ENCODE measurements at places on chromosomes 4 and X.

GRCh38 chrX:42686296-42686695 lies 91.7 kb downstream of the PPP1R2C start:
- no peak for DNase-seq

- no peak for DNase-seq
Observed at GRCh38 chr4:181213551-181213950, 1029.7 kb upstream of the TENM3 start.

- DNase-seq: no peak
Observed at GRCh38 chrX:33132569-33132968, 78.8 kb downstream of the DMD start.

DNA sequence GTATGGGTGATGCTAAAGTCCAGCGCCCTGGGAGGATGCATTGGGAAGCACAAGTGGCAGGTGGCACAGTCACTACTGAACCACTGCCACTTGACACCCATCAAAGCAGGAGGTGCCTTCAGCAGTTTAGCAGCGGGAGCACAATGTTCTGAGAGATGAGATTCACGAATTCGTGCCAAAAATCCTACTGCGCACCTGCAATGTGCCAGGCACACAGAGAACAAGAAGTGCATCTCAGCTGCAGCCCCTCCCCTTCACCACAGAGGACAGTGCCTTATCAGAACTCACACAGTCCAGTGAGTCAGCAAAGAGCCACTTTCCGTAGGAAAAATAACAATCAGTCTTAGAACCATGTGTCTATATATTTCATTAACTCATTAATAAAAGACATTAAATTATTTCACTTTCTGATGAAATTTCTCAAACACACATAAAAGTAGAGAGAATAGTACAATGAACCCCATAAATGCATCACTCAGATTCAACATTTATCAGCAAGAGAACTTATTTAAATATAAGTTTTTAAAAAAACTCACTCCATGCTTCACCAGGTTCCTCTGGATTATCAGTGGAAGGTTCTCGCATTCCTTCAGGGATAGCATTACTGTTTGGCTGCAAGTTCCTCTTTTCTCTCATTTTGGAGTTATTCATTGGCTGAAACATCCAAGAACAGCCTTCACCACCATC lies 47.0 kb downstream of the BEND2 start:
- no peak for DNase-seq

DNA sequence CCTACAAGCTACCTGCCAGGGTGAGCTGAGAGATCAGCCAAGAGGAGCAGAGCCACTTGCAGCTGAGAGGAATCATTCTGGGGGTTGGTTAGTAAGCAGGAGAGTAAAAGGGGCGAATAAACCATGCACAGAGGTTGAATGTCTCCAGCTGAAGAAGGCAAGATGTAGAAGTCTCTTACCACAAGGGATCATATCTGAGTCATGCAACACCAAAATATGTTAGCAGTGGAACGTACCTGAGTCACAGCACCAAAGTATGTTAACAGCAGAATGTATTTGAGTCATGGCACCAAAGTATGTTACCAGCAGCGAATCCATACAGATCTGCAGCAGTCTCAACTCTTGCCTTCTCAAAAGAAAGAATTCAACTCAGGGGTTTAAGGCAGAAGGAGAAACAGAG lies 29.9 kb downstream of the C4orf51 start:
- no peak for DNase-seq

- DNase-seq: no peak
Observed at GRCh38 chr4:62250100-62250499, 1050.0 kb downstream of the ADGRL3 start.

GRCh38 chr4:20276848-20277247 lies 25.1 kb downstream of the SLIT2 start:
- DNase-seq: no peak

- no peak for DNase-seq
Observed at GRCh38 chrX:9903146-9903545, 64.0 kb upstream of the CLDN34 start.

- no peak for DNase-seq
Observed at GRCh38 chr4:66564901-66565651, 894.8 kb upstream of the EPHA5 start.

DNA sequence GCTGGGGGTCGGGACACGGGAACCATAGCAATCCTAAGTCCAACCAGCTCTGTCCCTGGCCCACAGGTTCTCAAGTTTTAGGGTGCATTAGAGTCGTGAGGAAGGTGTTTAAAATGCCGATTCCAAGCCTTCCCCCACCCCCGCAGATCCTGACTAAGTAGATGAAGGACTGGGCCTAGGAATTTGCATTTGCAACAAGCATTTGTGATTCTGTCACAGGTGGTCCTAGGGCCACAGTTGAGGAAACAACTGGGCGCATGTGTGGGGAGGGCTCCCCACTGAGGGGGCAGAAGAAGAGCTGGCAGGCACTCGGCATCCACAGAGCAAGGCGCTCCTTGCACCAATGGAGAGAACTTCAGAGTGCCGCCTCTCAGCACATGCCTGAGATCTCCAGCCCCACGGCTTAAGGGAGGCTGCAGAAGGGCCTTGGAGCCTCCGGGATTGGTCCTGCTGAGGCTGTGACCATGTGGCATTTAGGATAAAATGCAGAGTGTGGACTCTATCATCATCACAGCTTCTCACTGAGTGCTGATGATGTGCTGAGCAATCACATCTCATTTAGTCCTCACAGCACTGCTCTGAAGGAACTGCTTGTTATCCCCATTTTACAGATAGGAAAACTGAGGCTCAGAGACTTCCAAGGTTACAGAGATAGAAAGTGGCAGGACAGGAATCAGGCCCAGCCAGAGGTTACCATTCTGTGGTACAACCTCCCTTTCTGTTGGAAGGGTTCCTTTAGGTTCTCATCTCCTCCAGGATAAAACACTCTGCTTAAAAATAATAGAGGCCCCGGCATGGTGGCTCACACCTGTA lies 16.7 kb downstream of the SEL1L3 start:
- DNase-seq: no peak

GRCh38 chrX:154516656-154517100 lies 646 bp upstream of the FAM3A start:
- DNase-seq: no peak

DNA sequence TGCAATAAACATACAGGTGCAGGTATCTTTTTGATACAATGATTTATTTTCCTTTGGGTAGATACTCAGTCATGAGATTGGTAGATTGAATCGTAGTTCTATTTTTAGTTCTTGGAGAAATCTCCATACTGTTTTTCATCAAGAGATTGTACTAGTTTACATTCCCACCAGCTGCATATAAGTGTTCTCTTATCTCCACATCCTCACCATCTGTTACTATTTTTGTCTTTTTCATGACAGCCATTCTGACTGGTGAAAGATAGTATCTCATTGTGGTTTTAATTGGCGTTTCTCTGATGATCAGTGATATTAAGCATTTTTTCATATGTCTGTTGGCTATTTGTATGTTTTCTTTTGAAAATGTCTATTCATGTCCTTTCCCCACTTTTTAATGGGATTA lies 202.2 kb downstream of the RAPGEF2 start:
- no peak for DNase-seq

GRCh38 chr4:170139764-170140163 lies 50.0 kb upstream of the AADAT start:
- DNase-seq: no peak

DNA sequence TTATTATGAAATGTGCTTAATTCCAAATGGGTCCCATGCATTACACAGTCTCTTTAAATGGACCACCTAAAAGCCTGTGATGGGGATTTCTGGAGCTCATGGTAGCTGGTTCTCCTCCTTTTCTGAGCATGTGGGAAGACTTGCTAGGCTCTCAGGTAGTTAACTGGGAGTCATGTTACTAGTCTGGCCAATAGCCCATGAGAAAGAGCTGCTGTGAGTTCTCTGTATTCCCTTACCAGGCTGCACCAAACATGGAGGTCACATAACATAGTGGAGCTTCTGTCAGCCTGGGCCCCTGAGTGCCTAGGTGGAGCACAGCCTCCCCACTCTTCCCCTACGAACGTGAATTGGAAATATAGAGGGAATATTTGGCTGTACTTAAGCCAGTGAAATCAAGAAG lies 198.4 kb downstream of the MAML3 start:
- no peak for DNase-seq

DNA sequence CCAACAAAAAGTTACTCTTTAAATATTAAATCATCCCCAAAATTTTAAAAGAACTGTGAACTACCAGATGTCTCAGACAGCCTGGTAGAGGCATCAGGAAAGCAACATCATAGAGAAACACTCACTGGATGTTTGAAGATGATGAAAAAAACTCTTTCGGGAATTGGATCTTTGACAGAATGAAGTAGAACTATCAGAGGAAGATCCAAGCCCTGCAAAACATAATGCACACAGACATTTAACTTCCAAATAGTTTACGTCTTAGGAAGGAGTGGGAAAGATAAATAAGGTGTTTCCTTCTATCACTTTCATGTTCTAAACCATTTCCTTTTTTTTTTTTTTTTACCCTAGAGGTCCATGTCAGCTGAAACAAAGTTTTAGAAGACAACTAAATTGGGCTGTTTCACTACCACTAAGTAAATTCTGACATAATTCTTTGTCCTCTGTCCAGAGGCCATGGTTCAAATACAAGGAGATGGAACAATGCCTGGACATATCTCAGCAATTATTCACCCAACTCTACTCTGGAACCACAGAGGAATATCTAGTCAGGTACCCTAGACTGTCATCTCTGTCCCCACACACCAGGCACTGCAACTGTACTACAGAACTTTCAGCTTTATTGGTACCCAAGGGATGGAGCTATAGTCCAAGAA lies 217.7 kb upstream of the INTU start:
- no peak for DNase-seq

GRCh38 chrX:120145295-120145925 lies 13.0 kb upstream of the RHOXF2 start:
- DNase-seq: no peak

GRCh38 chr4:126611900-126612299 lies 1020.9 kb upstream of the INTU start:
- no peak for DNase-seq

GRCh38 chrX:43618366-43619205 lies 37.5 kb upstream of the MAOA start:
- no peak for DNase-seq

- DNase-seq: no peak
Observed at GRCh38 chr4:150739591-150739990, 157.6 kb downstream of the MAB21L2 start.

DNA sequence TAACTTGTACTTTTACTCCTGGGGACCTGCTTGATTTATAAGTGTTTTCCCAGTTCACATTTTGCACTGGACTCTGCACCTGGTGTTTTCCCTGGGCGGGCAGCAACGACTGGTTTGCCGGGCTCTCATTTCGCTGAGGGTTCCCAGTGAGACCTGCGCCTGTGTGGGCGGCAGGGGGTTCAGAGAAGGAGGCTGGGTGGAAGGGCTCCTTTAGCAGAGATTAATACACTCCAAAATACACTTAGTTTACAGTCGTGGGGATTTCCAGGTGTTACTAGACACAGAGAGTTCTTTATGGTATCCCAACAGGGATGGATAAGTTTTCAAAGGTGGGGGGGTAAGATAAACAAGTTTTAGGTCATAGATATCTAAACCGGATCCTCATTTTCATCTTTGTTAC lies 53.0 kb upstream of the SHISA3 start:
- DNase-seq: no peak

GRCh38 chr4:48910511-48910910 lies 3.9 kb upstream of the OCIAD2 start:
- DNase-seq: no peak

DNA sequence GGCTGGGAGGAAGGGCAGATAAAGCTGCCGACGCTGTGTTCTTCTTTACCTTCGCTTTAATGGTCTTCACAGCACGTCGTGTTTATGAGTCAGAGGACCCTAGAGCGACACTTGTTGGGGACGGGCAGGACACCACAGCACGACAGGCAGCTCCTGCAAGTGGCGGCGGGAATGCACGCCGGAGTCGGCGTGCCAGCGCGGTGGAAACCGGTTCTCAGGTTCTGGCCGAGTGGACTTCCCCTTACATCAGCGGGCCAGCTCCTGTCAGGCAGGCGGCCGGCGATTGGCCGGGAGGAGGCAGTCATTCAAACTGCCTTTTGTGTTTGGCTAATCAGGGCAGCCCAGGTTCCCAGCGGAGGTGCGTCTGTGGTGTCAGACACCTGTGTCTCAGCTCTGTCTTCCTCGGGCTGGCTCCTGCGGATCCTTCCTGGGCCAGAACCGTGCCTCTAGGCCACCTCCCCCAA lies 150.9 kb downstream of the SHROOM3 start:
- DNase-seq: no peak

GRCh38 chr4:76767983-76768382 lies 130.0 kb downstream of the SOWAHB start:
- no peak for DNase-seq
